Activated naive CD4-positive, alpha-beta T cell treated with Interleukin-2 at 50 U/mL for 16 hours (primary cell): ENCODE measurements at places on chromosomes 7 and 10.

- DNase-seq: no peak
Observed at GRCh38 chr10:119350502-119351097, 143.2 kb downstream of the GRK5 start.

GRCh38 chr7:74059681-74060588, 23.7 kb upstream of the LIMK1 start:
- no peak for DNase-seq

DNA sequence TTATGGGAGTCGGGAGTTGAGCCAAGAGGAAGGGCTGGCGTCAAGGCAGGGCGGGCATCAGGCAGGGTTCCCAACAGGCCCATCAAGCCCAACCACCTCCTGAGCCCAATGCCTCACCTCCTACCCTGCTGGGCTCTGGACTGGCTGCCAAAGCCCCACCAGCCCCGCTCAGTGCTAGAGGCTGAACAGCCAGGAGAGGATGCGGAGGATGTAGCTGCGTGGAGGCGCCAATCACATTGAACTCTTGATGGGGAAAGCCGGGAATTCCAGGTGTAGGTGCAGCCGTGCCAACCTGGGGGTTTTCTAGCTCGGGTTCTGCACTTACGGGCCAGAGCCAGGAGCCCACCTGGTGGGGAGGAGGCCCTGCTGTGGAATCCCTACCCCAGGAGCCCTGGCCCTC, 12.9 kb downstream of the ATP5MF start:
- no peak for DNase-seq

DNA sequence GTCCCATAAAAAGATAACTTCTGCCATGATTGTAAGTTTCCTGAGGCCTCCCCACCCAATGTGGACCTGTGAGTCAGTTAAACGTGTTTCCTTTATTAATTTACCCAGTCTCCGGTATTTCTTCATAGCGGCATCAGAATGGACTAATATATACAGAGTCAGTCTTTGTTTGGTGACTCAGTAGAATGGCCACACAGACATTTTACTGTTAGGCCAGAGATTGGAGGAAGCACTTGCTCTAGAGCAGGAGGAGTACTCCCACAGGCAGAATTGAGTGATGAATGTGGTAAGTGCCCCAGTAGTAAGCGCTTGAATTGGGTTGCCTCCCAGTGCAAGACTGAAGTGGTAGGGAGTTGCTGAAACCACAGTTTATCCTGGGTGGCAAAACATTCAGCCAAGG, 149.5 kb upstream of the SMIM30 start:
- DNase-seq: no peak

GRCh38 chr7:150784120-150784736, 15.9 kb downstream of the TMEM176B start:
- no peak for DNase-seq
